Activated T-helper 9 cell treated with anti-CD3 and anti-CD28 coated beads, Interleukin-2, amount 50 U/mL, for 16 hours (primary cell): ENCODE measurements at places on chromosomes 4 and X.

- no peak for DNase-seq
Measured at GRCh38 chr4:102405821-102406401, 60.6 kb upstream of the SLC39A8 start.

- peak; percentile 54 for DNase-seq
Measured at GRCh38 chr4:88283661-88284438, 511 bp downstream of the PPM1K start.

GRCh38 chr4:6470502-6471306, 1.7 kb downstream of the PPP2R2C start:
- no peak for DNase-seq

GRCh38 chr4:140240237-140240636, 86.3 kb upstream of the MAML3 start:
- no peak for DNase-seq

- no peak for DNase-seq
Measured at GRCh38 chr4:118955515-118955914, 66.9 kb downstream of the SYNPO2 start.

DNA sequence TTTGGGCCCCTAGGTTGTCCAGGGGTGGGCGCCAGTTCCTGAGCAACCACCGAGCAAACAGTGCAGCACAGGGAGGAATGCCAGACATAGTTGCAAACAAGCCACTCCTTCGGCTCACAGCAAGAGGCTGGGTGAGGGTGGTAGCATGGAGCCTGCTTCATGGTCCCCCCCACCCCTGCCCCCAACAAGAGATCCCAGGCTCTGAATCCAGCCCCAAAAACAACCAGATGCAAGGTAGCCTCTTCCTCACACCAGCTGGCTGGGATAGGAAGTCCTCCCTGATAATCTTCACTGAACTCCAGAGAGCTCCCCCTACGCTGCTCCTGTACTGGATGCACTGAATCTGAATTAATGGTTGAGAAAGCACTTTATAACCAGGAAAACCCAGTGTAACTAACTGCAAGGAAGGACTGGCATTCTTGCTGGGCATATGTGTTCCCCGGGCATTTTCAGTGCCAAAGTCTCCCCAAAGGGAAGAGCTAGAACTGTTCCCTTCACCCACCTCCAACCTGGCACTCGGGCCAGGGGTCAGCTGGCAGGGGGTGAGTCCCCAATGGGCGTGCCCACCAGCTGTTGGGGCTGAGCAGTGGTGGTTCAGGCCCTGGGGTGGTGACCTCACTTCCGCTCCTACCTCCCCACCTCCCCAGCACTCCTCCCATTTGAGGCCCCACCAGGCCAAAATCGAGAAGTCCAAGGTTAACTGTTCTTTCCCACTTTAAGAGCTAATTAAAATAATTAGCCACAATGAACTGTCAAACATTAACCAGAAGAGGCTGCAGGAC, 1.5 kb downstream of the ELF4 start:
- DNase-seq = no peak

DNA sequence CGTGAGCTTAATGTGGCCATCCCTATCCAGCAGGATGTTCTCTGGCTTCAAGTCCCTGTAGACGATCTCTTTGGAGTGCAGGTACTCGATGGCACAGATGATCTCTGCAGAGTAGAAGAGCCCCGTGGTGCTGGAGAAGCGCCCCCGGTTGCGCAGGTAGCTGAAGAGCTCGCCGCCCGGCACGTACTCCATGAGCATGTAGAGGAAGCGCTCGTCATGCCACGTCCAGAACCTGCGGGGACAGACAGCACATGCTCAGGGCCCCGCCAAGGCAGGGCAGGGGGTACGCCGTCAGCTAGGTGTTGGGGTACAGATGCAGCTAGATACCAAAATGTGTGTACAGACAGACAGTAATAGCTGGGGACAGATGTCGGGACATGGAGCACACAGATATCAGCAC, 58.3 kb downstream of the PRKX start:
- DNase-seq = no peak

- DNase-seq = no peak
Measured at GRCh38 chr4:10736895-10737294, 52.3 kb upstream of the CLNK start.

DNA sequence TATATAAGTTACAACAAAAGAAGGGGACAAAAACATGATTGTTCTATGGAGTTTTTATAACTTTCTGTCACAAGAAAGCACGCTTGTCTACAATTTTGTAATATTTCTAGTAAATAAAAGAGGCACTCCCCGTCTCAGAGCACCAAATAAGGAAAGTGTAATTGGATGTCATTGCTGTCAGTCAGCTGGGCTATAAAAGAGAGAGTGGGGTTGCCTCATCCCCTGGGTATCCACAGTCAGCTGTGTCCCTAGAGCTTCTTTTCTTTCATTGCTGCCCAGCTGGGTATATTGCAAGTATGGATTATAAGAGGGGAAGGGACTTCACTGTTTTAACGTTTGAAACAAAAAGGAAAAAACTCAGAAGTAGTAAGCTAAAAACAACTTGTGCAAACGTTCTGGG, 61.3 kb downstream of the NPNT start:
- no peak for DNase-seq

DNA sequence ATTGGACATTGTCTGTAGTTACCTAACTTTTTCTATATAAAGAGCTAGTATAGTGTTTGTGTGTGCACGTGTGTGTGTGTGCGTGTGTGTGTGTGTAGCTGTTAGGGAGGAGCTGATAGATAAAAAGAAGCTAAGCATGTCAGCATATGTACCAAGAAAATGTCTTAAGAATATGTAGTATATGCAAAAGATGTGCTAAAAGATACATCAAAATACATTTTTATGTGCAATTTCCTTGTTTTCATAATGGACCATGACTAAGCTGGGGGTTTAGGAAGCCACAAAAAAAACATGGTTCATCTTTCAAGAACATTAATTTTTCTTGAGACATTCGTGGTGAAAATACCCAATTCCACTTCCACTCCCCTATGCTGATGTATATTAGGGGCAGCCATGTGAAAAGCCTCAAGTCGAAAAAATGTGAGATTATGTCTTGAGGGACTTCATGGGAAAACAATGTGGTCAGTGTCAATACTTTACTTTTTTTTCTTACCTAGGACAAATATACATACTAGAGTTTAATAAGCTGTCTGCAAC, 1599.7 kb downstream of the ARAP2 start:
- no peak for DNase-seq

GRCh38 chr4:1592709-1593417, 91.2 kb downstream of the FAM53A start:
- no peak for DNase-seq

GRCh38 chr4:123952530-123953274, 556.1 kb downstream of the SPRY1 start:
- no peak for DNase-seq

- no peak for DNase-seq
Measured at GRCh38 chr4:42396361-42396751, 932 bp upstream of the SHISA3 start.

GRCh38 chr4:7399440-7400234, 35.1 kb downstream of the PSAPL1 start:
- DNase-seq = no peak

GRCh38 chr4:46931981-46932380, 22.9 kb upstream of the COX7B2 start:
- DNase-seq = no peak

DNA sequence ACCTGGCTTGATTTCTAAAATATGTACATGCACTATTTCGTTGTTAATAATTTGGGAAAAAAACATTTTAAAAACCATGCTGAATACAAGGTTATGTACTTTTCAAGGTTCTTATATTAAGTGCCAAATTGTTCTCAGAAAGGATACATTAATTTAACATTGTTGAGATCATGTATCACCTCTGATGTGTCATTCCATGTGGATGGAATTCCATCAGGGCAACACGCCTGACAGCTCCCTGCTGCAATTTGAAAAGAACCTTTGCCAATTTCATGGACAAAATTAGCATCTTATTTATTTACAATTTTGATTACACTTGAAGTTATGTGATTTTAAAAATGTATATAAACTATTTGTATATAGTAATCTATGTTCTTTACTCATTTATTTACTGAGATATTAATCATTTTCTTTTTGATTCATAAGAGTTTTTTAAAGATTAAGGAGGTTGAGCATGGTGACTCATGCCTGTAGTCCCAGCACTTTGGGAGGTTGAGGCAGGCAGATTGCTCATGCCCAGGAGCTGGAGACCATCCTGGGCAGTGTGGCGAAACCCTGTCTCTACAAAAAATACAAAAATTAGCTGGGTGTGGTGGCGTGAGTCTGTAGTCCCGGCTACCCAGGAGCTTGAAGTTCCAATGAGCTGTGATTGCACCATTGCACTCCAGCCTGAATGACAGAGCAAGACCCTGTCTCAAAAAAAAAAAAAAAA, 142.8 kb downstream of the ENPP6 start:
- DNase-seq = no peak

GRCh38 chrX:34734383-34734782, 77.3 kb upstream of the TMEM47 start:
- no peak for DNase-seq

- no peak for DNase-seq
Measured at GRCh38 chr4:128854433-128854832, 44.9 kb downstream of the JADE1 start.

DNA sequence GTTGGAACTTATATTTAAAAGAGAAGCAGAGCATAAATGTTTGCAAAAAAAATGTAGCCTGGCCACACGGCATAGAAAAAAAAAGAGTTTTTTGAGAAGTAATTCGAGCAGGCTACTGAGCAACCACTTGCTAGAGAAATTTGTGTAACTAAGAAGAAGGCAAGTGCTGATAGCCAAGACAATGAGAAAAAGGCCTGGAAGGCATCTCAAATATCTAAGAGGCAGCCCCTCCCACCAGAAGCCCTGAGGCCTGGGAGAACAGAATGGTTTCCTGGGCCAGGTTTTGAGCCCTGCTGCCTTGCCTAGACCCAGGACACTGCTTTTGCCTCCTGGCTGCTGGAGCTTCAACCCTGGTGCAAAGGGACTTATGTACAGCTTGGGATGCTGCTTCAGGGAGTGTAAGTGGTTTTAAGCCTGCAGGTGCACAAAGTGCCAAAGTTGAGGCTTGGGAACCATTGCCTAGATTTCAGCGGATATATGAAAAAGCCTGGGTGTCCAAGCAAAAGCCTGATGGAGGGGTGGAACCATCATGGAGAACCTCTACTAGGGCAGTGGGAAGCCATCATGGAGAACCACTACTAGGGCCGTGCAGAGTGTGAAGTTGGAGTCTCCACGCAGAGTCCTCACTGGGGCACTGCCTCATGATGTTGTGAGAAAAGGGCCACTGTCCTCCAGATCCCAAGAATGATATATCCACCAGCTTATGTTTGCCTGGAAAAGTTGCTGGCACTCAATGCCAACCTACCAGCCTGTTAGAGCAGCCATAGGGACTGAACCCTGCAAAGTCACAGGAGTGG, 9.7 kb downstream of the TECRL start:
- DNase-seq = no peak

DNA sequence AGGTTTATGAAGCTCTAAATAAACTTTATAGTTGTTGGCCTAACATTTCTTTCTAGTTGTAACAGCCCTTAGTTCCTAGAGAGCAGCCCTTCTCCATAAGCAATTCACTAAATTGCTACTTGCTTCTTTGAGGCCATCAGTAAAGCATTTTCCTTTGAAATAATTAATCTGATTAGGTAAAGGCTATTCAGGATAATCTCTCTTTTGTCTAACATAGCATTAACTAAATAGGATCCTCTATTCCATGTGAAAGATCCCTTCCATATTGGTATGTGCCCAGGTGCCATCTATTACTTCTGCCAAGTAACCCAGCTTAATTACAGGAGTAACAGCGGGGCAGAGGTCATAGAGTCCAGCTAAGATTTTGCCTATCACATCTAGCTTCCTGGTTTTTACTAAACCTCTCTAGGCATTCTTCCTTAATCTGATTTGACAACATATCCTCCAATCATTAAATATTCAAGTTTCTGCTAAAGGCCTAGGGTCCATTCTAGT, 1408.0 kb downstream of the PCDH18 start:
- no peak for DNase-seq

DNA sequence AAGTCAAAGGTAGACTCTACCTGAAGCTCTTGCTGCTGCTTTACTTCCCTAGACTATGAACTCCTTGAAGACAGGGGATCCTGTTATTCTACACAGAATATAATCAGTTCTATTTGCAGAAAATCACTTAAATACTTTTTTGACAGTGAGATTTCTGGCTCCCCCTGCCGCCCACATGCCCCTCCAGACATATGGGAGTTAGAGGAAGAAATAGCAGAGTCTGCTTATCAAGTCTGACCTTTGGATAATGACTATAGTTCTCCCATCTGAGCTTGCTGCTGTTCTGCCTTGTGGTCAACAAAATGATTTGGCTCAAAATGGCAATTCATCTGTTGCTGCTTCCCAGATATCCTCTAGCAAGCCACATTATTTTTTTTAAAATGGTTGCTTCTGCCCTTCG, 101.1 kb downstream of the ENOX2 start:
- DNase-seq = no peak

GRCh38 chr4:77856152-77856551, 6.5 kb upstream of the MRPL1 start:
- no peak for DNase-seq
